ENCODE measurements at places on chromosomes 11 and 22.

GRCh38 chr22:17639247-17639741 lies 737 bp downstream of the BCL2L13 start:
- peak; percentile 30 for DNase-seq

DNA sequence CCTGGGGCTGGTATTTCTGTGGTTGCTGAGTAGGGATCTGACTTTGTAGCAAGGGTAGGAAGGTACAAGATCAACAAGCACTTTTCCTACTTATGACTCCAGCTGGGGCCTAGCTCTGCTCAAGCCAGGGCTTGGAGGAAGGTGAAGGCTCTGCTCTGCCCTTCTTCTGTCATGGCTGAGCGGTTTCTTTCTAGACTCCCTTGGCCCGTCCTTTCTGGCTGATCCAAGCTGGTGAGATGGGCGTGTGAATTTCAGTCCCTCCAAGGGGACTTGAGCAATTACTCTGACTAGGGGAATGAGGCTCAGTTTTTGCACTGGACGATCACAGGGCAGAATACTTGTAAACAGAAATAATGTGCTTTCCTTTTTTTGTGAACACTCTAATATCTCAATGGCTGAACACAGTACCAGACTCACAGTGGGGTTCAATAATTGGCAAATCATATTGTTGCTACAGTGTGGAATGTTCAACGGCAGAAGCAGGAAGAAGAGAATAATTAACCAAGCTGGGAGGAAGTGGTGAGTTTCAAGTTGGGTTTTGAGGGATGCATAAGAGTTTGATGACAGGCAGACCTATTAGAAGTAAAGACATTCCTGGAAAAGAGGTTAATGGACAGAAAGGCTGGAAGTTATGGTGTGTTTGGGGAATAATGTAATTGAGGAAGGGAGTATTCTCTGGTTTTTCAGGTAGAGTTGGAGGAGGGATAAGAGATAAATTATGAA lies 507.6 kb downstream of the MIAT start:
- DNase-seq: no peak

GRCh38 chr11:62682518-62682917 lies 3.6 kb upstream of the UBXN1 start:
- no peak for DNase-seq

- DNase-seq: no peak
Observed at GRCh38 chr11:43681401-43681942, 934 bp downstream of the HSD17B12 start.

DNA sequence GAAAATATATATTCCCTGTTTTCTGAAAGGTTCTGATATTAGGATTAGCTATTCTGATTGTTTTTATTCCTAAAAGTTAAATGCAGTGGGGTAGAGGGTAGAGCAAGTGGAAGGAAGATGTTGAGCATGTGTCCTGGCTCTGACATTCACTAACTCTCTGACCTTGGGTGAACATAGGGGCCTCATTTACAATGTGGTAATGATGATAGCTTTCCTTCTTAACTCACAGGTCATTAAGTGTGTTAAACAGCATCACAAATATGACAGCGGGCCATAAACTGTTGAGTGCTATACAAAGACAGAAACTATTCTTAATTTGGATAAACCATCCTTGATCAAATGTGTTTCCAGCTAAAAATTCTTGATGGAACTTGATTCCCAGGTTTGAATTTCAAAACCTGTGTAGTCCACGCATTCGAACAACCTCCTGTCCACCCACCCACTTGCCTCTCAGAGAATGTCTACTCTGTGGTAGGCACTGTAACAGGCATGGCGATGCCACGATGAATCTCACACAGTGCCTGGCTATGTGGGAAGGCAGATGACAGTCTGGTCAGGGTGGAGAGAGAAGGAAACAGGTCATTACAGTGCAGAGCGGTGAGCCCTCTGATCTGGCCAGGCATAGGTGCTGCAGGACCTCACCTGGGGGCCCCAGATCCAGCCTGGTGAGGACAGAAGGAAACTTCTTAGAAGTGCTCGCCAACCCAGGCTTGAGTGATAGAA lies 19.3 kb upstream of the PEX26 start:
- no peak for DNase-seq
